ENCODE measurements at places on chromosomes 7 and 10.
A peak's percentile ranks its signal among the peaks of the same experiment; 100 is the strongest.

DNA sequence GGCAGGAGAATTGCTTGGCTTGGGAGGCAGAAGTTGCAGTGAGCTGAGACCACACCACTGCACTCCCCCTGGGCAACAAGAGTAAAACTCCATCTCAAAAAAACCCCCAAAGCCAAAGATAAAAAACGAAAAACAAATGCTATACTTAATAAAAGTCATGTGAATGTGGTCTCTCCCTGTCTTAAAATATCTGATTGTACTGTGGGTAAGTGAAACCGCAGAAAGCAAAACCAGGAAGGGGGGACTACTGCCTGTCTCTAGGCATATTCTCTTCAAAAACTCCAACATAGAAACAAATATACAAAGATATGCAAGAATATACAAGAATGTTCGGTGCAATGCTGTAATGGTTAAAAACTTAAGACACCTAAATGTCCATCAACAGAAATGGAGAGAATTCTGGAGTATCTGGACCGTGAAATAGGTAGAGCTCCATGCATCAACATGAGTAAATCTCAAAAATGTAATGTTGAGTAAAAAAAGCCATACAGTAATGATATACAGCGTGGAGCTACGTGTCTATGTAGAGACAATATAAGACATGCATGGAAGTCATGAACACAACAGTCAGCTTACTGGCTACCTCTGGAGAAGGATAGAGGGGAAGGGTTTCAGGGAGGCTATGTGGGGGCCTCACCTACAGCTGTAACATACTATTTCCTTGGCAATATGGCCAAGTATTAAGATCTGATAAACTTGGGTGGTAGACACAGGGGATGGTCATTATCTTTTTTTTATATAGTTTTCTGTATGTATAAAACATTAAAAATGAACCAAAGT lies 2.1 kb downstream of the ZNF394 start:
- no peak for DNase-seq

DNA sequence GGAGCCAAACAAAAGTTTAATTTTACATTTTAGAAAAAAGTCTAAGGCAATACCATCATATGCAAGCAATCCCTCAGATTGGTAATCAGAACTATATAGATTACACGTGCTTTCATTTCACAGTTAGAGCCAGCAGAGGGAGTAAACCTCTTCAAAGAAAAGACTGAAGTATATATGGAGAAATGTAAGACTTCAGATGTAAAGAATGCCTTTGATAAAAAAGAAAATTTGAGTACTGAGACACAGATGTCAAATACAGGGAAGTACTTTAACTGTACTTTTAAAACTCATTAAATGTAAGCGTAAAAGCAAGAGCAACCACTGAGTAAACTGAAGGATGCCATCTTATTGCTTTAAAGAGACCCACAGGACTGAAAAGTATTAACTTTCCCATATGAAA lies 101.4 kb upstream of the FAM133B start:
- DNase-seq = peak; percentile 49

DNA sequence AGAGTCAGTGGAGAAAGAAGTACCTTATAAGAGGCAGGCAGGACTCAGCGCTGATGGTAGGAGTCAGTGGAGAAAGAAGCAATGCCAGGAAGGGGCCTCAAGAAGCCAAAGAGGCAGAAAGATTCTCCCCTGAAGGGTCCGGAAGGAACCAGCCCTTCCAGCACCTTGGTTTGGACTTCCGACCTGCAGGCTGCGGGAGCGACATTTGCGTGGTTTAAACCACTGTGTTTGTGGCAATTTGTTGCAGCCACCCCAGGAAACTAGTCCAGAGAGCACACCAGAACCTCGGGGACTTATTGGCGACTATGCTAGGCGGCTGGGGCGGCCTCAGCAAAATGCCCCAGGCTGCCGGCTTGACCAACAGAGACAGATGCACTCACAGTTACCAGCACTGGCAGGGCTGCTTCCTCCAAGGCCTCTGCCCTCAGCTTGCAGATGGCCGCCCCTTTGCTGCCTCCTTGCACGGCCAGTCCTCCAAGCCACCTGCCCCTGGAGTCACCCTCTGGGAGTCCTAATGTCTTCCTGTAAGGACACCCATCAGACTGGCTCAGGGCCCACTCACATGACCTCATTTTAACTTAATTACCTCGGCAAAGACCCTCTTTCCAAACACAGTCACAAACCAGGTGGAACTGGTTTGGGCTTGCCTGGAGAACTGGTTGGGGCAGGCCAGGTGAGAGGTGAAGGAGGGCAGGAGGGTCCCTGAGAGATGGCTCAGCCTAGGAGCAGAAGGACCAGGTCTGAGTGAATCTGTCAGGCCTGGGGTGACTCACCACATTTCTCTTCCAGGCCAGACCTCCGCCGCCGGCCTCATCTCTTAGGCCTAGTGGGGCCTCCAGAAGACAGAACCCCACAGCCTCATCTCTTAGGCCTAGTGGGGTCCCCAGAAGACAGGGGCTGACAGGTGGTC lies 26.1 kb downstream of the CALML3 start:
- DNase-seq = no peak

DNA sequence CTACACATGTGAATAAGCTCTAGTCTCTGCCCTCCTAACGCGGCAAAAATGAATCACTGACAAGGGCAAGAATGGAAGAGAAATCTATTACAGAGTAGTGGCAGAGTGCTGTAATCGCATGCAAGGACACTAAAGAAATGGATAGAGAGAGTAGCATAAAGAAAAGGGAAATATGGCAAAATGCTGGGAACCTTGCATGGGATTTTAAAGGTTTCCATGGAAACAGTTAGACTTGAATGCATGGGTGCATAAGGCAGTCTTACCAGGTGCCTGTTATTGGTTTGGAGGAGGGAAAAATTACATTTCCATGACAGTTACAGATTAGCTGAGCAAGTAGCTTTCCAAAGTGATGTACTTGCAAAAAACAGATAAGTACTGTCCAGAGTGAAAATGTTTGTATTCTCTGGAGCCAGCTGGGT lies 233.4 kb downstream of the PTN start:
- DNase-seq = no peak

GRCh38 chr10:14584661-14585060 lies 190.0 kb downstream of the FAM107B start:
- no peak for DNase-seq

GRCh38 chr10:70498970-70499835 lies 20.6 kb downstream of the PALD1 start:
- no peak for DNase-seq

GRCh38 chr7:40644454-40645188 lies 509.8 kb downstream of the SUGCT start:
- no peak for DNase-seq

DNA sequence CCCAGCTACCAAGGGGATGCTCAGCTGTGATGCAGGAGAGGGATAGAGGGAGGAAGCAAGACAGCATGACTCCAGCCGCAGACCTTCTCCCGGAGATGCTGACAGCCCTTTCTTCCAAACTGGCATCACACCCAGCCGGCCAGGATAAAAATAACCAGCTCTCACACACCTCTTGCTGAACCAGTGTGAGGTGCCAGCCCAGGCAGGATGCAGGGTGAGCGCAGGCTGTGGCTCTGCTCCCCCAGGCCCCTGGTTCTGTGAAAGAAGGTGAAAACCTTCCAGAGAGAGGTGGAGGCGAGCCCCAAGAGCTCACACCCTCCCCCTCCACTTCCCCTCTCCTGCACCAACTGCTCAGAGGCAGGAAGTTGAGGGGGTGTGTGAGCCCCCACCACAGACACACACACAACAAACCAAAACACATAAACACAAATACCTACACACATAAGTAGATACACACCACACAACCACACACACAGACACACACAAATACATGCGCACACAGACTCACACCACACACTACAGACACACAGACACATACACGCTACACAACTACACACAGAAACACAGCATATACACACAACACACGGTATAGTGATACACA lies 4.0 kb downstream of the GPR15LG start:
- DNase-seq = no peak

- DNase-seq = no peak
These were observed 26.1 kb downstream of the MYPN start for GRCh38 chr10:68135362-68135761.

Measured in astrocyte of the cerebellum (primary cell).